ENCODE measurements at places on chromosomes 5 and 9.
A peak's percentile ranks its signal among the peaks of the same experiment; 100 is the strongest.

- no peak for DNase-seq
These were observed 8.7 kb downstream of the NACC2 start for GRCh38 chr9:136086213-136086881.

DNA sequence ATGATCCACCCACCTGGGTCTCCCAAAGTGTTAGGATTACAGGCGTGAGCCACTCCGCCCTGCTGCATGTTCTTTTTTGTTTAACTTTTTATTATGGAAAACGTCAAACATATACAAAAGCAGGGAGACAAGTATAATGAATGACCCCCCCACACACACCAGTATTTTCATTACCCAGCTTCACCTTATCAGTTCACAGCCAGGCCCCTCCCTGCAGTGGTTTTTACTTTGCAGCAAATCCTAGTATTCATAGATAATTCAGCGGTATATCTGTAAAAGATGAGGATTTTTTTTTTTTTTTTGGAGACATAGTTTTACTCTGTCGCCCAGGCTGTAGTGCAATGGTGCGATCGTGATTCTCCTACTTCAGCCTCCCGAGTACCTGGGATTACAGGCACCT is 2.3 kb downstream of the POMT1 start:
- DNase-seq: no peak

DNA sequence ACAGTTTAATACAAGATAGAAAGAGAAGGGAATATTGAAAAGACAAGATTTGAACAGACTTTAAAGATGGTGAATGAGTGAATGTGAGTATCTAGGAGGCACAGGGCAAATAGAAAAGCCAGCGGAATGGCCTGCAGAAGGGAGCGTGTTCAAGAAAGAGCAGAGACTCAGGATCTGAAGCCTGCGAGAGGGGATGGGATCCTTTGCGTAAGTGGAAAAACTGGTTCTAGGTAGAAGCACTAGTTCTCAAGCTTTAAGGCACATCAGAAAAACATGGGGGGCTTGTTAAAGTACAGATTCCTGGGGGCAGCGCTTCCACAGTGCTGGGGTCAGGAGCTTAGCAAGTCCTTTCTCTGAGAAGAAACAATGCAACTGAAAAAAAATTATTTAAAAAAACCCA is 94.8 kb upstream of the NFIL3 start:
- DNase-seq: no peak

- no peak for DNase-seq
These were observed 73.9 kb downstream of the KIF24 start for GRCh38 chr9:34254966-34255825.

GRCh38 chr5:167389537-167389936 is 901.9 kb upstream of the WWC1 start:
- no peak for DNase-seq

DNA sequence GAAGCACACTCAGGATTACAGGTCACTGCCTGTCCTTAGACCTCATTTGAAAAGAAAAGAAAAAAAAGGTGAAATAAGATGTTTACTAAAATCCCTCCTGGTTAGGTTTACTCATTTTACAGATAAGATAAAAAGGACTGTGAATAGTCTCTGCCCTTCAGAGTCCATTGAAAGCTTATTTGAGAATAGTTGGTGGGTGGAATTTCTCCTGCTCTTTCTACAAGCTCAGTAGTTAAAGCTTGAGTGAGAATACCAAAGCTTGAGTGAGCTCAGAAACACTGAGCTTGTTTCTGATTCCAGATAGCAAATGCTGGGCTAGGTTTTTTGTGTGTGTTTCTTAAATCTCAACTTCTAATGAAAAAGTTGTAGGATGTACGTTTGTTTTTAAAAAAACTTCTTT is 106.7 kb downstream of the SLF1 start:
- no peak for DNase-seq

DNA sequence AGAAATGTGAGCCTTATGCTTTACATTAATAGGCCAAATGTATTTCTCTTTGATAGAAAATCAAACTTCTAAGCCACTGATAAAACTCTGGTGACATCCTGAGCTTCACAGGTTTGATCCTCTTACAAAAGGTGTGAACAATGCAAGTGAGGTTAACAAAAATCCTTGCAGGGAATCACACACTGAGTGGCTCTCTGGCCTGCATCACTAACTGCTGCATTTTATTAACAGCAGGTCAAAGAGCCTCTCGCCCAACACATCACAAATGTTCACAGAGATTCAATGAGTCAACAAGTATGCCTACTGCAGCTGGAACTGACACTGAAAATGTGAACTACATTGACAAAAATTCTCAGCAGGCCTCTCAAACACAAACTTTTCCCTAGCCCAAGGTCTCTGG is 122.3 kb downstream of the SEMA5A start:
- no peak for DNase-seq

DNA sequence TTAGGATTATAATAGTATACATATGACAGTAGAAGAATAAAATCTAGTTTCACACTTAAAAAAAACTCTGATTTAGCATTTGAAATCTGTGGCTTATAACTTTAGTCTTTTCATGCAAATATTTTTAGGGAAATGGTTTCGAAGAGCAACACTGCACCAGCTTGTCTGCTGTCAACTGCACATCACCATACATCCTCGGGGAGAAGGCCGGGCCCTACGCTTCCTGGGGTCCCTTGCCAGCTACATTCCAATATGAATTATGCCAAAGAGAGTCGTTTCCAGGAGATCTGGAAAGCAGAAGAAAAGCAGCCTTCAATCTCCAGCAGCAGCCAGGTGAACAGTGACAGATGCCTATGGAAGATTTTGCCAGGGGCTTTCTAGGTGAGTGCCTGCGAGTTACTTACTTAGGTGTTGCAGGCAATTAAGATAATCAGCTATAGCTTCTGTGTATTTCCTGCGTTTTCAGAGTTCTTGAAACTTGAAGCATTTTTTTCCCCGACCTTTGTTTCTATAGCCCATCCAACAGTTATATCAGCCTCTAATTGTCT is 166.8 kb downstream of the TRPM3 start:
- no peak for DNase-seq

GRCh38 chr5:136232316-136232715 is 39.4 kb upstream of the SMIM32 start:
- DNase-seq: no peak

- no peak for DNase-seq
These were observed 129.3 kb downstream of the EFNA5 start for GRCh38 chr5:107541400-107541799.

DNA sequence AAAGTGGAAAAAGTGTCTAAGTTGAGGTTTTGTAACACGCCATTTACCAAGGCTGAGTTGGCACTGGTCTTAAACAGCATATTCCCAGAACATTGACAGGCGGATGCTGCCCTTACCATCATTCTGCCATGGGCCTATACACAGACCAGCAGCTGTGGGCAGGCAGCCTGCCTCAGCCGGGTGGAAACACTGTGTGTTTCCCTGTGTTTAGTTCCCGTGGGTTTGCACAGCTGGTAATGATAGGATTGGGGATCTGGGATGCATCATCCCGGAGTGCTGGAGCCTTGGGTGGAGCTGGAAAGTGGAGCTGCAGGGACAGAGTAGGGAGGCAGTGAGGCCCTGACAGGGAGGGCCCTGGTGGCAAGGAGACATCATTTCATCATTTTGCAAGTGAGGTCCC is 5.5 kb upstream of the FGD3 start:
- DNase-seq: no peak

- DNase-seq: no peak
These were observed 13.1 kb upstream of the BNC2 start for GRCh38 chr9:16883586-16883985.

- DNase-seq: no peak
These were observed 46.8 kb upstream of the GRAMD2B start for GRCh38 chr5:126376443-126376842.

DNA sequence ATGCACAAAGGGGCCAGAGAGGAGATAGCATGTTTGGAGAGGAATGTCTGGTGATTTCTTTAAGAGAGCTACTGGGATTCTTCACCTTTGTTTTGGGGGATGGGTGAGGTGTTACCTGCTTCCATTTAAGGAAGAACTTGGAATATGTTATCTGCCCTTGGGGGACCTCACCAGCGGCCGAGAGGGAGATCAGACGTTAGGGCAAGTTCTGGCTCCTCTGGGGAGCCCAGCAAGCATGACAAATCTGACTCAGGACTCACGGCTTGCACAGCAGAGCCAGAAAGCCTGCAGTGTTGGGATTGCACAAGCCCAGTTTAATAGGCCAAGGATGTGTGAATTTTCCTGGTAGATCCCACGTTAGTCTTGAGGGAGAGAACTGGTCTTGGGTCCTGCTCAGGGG is 40.3 kb downstream of the SLC28A3 start:
- DNase-seq: no peak

- peak; percentile 39 for DNase-seq
These were observed 63.5 kb downstream of the ENC1 start for GRCh38 chr5:74576941-74577456.

DNA sequence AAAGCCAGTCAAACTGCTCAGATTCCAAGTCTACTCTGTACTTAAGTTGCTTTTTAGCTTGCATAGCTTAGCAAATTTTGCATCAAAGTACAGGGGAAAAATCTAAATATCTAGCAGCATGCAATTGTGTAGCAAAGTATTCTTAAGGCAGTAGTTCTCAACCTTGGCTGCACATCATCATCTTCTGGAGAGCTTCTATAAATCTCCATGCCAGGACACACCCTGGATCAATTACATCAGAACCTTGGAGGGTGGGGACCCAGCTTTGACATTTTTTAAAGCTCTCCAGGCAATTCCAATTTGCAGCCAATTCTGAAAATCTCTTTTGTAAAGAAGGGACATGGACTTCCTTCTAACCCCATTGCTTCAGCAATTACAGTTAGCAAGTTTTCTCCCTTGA is 187.5 kb downstream of the SNCAIP start:
- no peak for DNase-seq

GRCh38 chr5:149782018-149782894 is 52.1 kb downstream of the PPARGC1B start:
- DNase-seq: no peak

DNA sequence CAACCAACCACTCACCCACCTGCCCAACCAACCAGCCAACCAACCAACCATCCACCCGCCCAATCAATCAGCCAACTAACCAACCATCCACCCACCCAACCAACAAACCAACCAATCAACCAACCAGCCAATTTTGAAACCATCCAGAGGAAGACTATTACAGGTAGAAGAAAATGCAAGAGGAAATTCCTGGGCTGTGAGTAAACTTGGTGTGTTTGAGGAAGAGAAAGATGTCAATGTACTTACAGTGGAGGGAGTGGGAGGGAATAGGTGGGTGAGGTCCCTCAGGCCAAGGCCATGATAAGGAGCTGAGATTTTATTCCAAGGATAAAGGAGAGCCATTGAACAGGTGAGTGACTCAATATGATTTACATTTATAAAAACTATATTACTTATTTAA is 30.4 kb downstream of the C9orf57 start:
- DNase-seq: no peak

DNA sequence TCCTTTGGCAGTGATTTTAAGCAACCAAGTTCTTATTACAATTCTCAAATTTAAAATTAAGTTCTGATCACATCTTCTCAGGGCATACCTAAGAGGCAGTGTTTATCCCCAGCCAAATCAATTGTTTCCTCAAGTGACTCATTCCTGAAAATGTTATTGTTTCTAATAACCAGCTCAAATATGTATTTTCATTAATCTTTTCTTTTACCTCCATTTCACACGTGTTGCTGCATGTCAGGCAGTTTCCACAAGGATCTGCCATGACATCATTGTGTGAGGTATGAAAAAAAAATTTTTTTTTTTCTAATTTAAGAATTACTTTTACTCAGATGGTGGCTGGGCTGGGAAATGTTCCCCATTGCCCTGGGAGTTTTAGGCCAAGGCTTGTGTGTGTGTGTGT is 113.0 kb upstream of the NTRK2 start:
- no peak for DNase-seq

- no peak for DNase-seq
These were observed 63.1 kb downstream of the ADAMTS6 start for GRCh38 chr5:65418661-65419060.

GRCh38 chr9:20250791-20251190 is 371.5 kb downstream of the MLLT3 start:
- DNase-seq: no peak

DNA sequence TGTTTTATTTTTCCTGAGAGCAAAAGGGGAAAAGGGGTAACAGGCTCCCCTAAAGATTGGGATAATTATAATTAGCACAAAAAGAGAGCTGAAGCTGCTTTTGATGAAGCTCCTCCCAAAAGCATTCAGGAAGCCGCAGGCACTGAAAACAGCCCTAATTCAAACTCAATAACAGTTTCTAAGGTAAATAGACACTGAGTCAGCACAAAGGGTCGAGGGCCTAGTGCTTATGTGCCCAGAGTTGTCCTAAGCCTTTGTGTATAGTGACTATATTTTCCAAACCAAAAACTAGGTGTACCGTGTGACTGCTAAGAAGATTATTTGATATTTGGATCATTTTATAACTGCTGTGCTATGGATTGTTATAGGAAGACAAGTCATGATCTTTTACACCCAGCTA is 67.7 kb downstream of the HMHB1 start:
- DNase-seq: no peak

DNA sequence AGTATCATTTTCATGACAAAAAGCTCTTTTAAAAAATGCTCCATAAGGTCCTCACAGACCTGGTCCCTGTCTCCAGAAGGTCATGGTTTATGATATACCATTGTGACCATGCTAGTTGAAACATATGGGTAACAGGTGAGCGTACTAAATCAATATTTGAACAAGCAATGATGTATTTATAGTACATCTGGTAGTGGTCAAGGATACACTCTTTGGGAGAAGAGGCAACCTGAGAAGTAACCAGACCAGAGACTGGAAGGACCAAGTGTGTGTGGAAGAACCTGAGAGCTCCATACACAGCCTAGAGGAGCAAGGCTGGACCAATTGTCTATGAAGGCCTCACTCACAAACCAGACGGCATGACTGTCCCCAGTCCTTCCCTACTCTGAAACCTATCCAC is 55.1 kb downstream of the LHFPL2 start:
- no peak for DNase-seq

GRCh38 chr5:120778491-120779484 is 314.7 kb downstream of the PRR16 start:
- no peak for DNase-seq

GRCh38 chr9:12712532-12712931 is 19.3 kb downstream of the TYRP1 start:
- no peak for DNase-seq

DNA sequence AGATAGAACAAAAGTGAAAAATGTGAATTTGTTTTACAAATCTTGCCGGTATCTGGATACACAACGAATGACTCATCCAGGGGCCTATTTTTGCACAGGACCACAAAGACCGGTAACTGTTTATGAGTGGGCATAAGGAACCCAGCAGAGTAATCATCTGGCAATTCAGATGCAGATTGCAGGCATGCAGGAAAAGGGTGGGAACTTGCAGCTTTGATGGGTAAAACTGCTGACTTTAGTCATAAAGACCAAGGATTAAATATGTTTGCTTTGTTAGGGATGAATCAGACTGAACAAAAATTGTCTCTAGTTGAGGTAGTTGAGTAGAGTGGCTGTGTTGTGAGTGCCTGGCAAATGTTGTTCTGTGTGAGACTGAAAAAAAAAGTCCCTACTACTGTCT is 309.6 kb upstream of the CCNH start:
- DNase-seq: no peak

- no peak for DNase-seq
These were observed 828.1 kb upstream of the ZNF608 start for GRCh38 chr5:125574491-125575044.
